ENCODE measurements at places on chromosomes 1 and 21. TPM values are rescaled to one million over a fixed set of nuclear protein-coding genes. Genes with fewer than 3 reads are reported as not detected.

Gene IRF6
- total RNA-seq = 0.25 TPM

Gene BNIPL
- 0.25 TPM for total RNA-seq

Gene CD101
- total RNA-seq = 1.2 TPM

Gene PLOD1
- total RNA-seq = 18.7 TPM

Gene RNU1-4
- total RNA-seq = 73,230 TPM

Gene CD34
- 3.4 TPM for total RNA-seq

Gene AQP10
- total RNA-seq = not detected

Measured in temporal lobe (tissue), 4 donors.